ENCODE measurements at places on chromosomes 3 and 15.

GRCh38 chr3:12336099-12336498 is 47.2 kb downstream of the PPARG start:
- DNase-seq = no peak

GRCh38 chr3:17580901-17581300 is 161.5 kb downstream of the TBC1D5 start:
- no peak for DNase-seq

DNA sequence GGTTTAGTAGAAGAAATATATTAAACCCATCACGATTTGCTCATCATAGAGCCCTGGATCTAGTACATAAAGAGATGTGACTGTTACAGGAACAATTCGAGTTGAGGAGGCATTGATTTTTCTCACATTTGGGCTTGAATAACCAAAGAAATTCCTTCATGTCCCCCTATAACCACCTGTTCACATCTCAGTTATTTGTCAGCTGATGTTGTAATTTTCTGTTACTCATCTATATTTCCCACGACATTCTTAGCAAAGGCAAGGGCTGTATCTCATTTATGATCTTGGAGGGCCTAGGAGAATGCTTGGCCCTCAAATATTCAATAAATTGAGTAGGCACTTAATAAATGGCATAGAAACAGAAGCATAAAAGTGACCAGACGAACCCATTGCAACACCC is 36.4 kb upstream of the GYG1 start:
- DNase-seq = no peak

- no peak for DNase-seq
Measured at GRCh38 chr3:150278843-150279381, 129.2 kb upstream of the TSC22D2 start.

DNA sequence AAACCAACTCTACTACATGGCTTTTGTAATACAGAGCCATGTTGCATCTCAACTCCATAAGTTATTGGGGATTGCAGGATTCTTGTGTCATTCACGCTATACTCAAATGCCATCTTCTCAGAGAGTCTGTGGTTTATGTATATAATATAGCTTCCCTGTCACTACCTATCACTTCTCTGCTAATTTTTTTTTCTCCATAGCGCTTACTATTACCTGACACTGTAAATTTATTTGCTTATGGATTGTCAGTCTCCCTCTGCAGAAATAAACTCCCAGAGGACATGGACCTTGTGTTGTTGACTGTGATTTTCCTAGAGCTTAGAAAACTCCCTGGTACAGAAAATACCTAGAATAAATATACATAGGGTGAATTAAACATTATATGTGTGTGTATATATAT is 990.5 kb downstream of the TBL1XR1 start:
- DNase-seq = no peak

DNA sequence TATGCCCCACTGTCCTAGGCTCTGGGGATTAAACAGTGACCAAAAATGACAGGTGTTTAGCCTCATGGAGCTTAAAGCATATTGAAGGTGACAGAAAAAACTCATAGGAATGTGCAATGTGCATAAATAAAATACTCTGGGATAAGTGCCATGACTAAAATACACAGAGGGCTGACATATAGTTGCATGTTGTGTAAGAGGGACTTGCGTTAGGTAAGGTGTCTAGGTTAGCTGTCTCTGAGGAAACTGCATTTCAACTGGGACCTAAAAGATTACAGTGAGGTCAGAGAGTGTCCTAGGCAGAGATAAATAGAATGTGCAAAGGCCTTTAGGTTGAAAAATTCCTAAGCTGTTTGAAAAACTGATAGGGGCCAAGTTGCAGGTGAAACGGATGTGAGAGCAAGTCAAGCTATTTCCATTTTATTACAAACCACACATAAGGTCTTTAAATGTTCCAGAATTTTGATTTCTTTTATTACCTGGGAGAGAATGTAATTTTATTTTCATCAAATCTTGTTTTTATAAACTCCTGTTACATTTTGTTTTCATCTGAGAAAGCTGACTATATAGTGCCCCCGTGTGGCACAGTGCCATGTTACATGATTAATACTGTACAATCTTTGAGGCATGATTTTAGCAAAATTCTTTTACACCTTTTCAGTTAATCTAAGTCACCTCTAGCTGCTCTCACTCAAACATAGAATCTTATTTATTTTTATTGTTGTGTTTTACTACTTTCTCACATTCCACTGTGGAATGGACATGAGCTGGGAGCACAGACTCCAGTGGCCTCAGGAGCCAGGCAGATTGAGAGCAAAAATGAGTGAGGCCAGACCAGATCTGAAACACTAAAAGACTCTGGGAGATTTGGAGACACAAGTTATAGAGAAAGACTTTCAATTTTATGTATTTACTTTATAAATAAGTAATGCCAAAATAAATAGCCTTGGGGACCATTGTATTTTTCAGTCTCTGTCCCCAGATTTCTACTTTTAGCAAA is 259.6 kb upstream of the ZNF717 start:
- DNase-seq = peak; percentile 10

GRCh38 chr15:67878712-67879206 is 38.9 kb upstream of the RNU6-1 start:
- no peak for DNase-seq

DNA sequence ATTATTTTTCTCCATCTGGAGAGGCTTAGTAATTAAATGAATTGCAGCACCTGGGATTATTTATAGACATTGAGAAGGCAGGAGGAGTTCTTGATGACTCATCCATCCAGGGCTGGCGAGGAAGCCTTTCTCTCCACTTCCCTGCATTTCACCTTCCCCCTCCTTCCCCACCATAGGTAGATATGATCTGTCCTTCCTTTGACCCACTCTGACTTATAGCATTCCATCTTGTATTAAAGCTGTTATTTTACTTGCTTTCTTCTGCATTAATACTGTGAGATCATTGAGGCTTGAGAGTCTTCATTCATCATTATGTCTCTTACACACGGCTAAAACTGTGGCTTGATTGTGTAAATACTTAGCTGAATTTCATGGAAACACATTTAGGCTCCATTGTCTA is 288.8 kb downstream of the FEZF2 start:
- peak; percentile 37 for DNase-seq

GRCh38 chr3:42749753-42750231 is 23.3 kb downstream of the CCDC13 start:
- peak; percentile 70 for DNase-seq

GRCh38 chr15:75989045-75989444 is 23.2 kb downstream of the NRG4 start:
- no peak for DNase-seq

- no peak for DNase-seq
Measured at GRCh38 chr15:43879386-43880355, 52.9 kb downstream of the WDR76 start.

DNA sequence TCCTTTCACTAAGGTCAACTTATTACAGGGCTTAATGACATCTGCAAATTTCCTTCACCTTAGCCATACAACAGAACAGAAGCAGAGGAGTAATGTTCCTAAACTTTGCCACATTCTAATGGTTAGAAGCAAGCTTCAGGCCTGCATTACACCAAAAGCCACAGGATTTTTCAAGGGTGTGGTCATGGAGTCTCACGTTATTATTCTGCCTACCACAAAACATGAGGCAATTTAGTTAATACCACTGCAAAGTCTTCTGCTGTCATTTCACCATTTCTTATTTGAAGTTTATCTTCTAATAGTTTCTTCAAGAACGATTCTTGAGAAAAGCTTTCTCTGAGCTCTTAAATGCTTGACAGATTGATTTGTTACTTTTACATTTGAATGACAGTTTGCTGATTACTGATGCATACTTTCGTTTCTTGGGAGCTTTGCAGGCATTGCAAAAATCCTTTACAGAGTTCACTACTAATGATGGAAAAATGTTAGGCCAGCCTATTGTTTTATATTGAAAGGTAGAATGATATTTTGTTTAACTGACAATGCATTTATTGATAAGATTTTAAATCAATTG is 1257.1 kb downstream of the NSUN3 start:
- peak; percentile 7 for DNase-seq

DNA sequence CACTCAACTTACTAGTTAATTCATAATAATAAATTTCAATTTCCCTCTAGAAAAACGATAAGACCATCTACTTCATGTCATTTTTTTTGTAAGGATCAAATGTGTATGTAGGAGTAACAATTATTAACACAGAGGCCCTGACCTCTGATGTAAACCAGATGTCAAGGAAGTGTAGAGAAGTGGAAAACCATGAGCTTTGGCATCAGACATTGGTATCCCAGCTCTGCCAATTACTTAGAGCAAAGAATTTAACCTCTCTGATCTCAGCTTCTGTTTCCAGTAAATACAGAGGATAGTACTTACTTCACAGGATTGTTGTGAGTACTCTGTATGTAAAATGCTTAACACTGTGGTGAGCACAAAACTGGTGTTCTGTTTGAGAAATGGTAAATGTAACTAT is 17.5 kb downstream of the AQR start:
- DNase-seq = no peak

DNA sequence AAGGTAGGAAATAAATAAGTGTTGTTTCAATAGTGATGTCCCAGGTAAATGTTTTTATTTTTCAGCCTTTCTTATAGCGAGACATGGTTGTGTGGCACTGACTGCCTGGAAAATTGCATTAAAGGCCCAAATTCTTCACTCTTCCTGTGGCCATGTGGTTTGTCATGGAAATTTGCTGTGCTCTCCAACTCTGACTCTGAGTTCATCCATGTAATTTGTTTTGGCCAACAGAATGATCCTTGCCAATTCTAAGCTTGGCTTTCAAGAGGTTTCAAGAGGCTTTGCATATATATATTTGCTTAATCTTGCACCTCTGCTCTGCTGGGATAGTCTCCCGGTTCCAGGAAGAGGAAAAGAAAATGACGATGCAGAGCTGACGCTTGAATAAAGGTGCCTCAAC is 107.5 kb upstream of the ARHGEF26 start:
- no peak for DNase-seq

DNA sequence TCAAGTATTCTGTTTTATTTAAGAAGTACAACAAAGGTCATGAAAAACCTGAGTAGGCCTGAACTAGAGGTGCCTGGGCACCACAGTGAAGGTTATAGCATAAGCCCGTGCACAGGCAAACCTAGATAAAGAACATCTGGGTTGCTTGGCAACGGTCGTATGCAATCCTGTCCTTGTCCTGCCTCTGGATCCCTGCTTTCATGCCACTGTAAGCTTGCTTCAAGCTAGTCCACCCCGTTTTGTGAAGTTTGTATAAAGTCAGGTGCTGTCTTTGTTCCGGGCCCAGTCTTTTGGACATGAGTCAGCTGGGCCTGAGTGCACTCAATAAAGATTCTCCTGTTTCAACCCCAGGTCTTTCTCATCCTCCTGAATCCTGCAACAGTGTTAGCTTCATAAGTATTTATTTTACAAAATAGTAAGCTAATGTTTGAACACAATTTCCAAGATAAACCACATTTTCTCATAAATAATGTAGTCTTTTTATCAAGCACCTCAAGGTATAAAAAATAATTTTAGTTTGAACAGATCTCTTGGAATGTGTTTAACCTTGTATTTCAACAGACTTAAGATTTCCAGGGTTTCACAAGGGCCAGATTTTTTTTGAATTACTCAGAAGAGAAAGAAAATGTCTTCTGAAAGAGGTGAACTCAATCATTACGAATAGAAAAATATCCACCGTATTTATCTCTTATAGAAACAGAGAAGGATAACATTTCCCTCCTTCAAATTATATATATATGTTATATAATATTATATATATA is 14.3 kb upstream of the SLC9C1 start:
- DNase-seq = no peak

DNA sequence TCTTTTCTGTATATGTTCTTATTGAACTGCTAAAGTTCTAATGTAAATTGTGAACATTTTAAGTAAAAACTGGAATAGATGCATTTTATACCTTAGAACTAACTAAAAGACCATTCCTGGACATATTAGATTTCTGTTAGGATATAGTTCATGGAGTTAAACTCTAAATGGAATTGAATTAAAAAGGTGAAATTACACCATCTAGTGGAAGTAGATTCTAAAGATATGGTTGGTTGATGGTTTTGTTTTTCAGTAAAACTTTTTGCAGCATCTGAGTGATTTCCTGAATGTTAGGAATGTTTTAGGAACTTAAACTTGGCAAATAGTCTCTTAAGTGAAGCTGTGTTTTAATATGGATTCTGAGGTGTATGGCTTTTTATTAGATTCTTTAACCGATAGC is 96.8 kb downstream of the SLMAP start:
- DNase-seq = no peak

DNA sequence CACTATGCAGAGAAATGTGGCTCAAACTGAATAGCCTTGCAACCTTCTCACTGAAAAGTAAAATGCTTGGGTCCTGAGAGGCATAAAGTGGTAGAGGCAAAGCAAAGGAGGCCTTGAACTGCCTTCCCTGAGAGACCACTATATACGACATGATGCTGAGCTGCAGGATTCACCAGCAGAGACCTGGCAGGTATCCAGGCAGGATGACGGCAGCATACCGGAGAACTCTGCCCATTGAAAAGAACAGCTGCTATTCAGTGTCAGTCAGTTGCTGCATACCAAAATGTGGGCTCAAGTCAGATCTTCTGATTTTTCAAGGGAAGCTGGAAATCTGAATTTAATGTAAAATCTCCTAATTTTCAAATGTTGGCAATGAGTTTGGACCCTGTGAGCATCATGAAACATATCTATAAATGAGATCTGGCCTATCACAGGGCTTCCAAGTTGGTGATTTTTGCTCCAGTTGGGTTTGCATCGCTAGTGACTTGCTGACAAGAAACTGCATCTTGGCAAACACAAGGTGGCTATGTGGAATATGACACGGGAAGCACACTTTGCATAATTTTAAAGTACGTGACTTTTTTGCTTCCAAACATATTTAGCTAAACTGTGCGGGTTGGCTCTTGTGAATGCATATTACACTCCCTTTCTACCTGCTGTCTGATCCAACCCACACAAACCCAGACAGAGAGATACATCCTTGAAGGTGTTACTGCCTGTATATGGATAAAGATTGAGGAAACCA is 529.0 kb downstream of the AGBL1 start:
- DNase-seq = no peak

- no peak for DNase-seq
Measured at GRCh38 chr3:154886437-154886836, 193.7 kb upstream of the MME start.

DNA sequence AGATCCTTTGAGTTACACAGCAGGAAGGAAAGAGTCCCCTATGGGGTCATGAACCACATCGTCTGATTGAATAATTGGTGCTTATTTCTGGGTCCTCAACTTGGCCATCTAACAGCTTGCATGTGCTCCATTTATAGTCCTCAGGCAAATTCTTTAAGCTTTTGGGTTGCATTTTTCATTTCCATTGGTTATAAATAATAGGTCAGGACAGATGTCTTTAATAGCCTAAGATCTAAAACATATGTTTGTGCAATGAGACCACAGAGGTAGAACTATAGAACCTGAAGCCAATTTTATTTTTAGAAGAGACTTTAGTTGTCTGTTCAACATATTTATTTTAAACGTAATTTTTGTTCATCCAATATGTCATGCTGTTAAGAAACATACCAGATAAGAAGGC is 43.2 kb downstream of the CD200R1L start:
- DNase-seq = no peak

- DNase-seq = no peak
Measured at GRCh38 chr15:57708047-57708446, 1.5 kb downstream of the POLR2M start.

DNA sequence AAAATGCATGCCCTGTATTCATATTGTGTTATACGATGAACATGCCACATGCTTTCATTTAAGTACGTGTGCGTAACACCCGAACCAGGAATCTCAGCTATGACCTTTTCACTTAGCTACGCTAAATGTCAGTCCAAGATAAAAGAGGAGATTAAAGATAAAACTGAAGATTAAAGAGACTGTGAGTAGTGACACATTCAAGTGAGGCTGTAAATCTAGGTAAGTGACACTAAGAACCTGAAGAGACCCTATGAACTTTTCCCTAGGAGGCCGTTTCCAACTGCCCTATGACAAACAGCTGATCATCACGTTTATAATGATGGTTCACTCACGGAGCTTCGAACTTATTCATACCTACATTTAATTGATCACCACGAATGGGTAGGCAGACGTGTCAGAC is 32.2 kb downstream of the TFRC start:
- no peak for DNase-seq
